Activated naive CD8-positive, alpha-beta T cell treated with anti-CD3 and anti-CD28 coated beads for 36 hours (primary cell): ENCODE measurements at places on chromosomes 5 and 9. TPM values are rescaled to one million over a fixed set of nuclear protein-coding genes. Genes with fewer than 3 reads are reported as not detected.

AQP7 gene
- not detected for total RNA-seq

CCL21 gene
- total RNA-seq: not detected

ITK gene
- 200 TPM for total RNA-seq

TMEM174 gene
- not detected for total RNA-seq

PHF24 gene
- total RNA-seq: 0.23 TPM

DNA sequence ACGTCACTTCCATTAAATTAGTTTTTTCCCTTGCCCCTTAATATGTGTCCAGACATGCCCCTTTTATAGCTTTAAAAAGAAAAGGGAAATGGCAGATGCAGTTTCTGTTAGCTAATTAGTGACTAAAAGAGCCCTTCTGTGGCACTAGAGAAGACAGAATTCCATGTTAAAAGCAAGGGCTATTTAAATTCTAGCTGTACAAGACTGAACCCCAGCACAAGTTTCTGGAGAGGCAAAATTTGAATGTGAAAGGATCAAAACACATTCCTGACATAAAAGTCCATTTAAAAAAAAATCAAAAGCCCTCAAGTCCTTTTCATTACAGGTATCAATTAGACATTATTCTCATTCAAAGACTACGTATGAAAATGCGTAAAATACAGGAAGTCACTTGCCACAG is 78.7 kb downstream of the HAPLN1 start:
- no peak for DNase-seq
- H3K27me3 ChIP-seq: peaks cover 4% of the 10 kb centered on the region
- no peak overlapping the region for H3K4me3 ChIP-seq
- no peak overlapping the region for H3K27ac ChIP-seq
- no peaks in the 10 kb centered on the region for H3K4me1 ChIP-seq

DNA sequence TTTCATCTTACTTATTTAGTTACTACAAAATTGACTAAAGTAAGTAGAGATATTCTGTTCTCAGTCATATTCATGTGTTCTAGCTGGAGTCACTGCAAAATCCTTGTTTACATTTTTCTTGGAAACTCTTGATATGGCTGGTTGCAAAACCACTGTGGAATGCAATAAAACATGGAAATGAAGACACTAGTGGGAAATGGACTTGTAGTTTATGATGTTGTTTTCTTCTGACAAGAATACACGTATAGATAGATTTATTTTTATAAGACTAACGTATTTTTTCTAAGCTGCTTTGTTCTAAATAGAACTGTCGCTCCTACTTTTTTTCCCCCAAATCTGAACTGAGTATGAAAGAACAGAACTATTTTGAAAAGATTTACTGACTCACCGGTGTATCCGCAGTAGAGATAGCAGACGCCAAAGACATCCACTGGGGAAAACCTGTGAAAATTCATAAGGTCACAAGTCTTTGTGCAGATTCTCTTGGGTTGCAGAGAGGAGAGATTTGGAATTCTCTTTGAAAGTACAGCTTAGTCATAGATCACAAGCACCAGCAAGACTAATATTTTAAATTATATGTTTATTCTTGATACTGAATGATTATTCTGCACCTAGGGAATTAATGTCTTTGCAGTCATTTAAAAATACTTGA is 119.6 kb upstream of the TAF11L2 start:
- DNase-seq: no peak
- no peaks in the 10 kb centered on the region for H3K36me3 ChIP-seq
- no peak overlapping the region for H3K27ac ChIP-seq
- H3K4me1 ChIP-seq: no peaks in the 10 kb centered on the region
- H3K27me3 ChIP-seq: no peaks in the 10 kb centered on the region
- H3K4me3 ChIP-seq: no peak overlapping the region

- no peak overlapping the region for H3K27ac ChIP-seq
- peaks cover 7% of the 10 kb centered on the region for H3K27me3 ChIP-seq
- H3K4me3 ChIP-seq: no peak overlapping the region
- DNase-seq: no peak
These were observed 10.4 kb downstream of the FCN2 start for GRCh38 chr9:134891053-134891452.

GRCh38 chr5:169828385-169828784 is 151.9 kb downstream of the INSYN2B start:
- H3K4me3 ChIP-seq: no peak overlapping the region
- H3K27ac ChIP-seq: peak overlapping the region; percentile 9
- H3K36me3 ChIP-seq: peaks cover 35% of the 10 kb centered on the region
- no peak for DNase-seq
- peaks cover 23% of the 10 kb centered on the region for H3K4me1 ChIP-seq

GRCh38 chr9:116927726-116928125 is 240.6 kb downstream of the TRIM32 start:
- H3K27ac ChIP-seq: no peak overlapping the region
- H3K4me1 ChIP-seq: no peaks in the 10 kb centered on the region
- DNase-seq: no peak
- H3K36me3 ChIP-seq: no peaks in the 10 kb centered on the region
- H3K4me3 ChIP-seq: no peak overlapping the region
- H3K27me3 ChIP-seq: no peaks in the 10 kb centered on the region

- H3K4me3 ChIP-seq: no peak overlapping the region
- no peak for DNase-seq
- H3K36me3 ChIP-seq: peaks cover 72% of the 10 kb centered on the region
These were observed 37.5 kb downstream of the ZCCHC7 start for GRCh38 chr9:37157726-37158377.

DNA sequence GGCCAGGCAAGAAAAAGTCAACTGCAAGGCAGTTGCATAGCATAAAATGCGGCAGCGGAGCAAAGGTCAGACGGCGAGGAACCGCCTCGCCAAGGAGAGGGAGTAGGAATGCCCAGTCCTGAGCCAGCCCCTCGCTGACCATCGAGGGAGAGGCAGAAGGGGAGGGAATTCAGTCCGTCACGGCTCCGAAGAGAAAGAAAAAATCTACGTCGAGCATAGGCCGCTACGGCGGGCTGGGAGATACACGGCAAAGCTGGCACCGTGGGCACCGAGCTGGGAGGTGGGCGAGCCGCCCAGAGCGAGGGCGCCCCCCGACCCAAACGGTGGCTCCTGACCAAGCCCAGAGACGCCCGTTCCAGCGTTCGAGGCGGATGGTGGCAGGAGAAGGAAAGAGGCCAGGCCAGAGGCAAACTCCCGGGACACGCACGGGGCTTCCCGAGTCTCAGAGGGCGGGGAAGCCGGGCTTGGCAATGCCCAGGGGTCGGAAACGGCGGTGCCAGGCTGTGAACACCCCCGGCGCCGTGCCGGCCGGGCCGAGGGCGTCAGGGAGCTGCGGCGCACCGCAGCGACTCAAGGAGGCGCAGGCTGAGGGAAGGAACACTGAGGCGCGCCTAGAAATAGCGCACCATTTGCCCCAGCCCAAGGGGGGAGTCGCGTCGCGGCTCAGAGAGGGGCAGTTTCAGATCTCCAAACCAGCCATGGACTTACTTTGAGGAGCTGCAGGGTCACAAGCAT is 518 bp downstream of the SPRY4 start:
- DNase-seq: no peak
- peaks cover 44% of the 10 kb centered on the region for H3K4me1 ChIP-seq
- no peaks in the 10 kb centered on the region for H3K36me3 ChIP-seq
- peak overlapping the region; percentile 86 for H3K4me3 ChIP-seq
- H3K27me3 ChIP-seq: peaks cover 84% of the 10 kb centered on the region

DNA sequence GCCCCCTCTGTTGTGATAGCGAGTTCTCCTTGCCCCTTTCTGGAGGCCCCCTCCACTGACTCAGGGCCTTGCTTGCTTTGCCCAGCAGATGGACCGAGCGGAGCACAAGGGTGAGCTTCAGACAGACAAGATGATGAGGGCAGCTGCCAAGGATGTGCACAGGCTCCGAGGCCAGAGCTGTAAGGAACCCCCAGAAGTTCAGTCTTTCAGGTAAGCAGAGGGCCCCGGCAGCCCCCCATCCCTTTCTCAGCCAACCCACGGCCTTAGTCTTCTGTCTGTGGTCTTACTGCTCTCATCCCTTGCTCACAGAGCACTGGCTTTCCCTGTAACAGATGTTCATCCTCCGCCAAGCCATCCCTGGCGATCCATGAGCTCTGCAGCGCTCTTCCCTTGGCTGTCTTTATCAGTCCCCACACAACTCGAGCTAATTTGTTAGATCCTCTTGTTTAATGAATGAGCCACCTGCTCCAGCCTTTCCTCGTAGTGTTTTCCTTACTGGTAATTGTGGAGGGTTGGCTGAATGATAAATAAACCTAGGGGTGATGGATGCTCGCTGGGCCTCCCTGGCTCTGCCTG is 18.4 kb upstream of the RARS1 start:
- no peak overlapping the region for H3K4me3 ChIP-seq
- no peaks in the 10 kb centered on the region for H3K4me1 ChIP-seq
- no peak overlapping the region for H3K27ac ChIP-seq
- peaks cover 8% of the 10 kb centered on the region for H3K27me3 ChIP-seq
- no peak for DNase-seq

DNA sequence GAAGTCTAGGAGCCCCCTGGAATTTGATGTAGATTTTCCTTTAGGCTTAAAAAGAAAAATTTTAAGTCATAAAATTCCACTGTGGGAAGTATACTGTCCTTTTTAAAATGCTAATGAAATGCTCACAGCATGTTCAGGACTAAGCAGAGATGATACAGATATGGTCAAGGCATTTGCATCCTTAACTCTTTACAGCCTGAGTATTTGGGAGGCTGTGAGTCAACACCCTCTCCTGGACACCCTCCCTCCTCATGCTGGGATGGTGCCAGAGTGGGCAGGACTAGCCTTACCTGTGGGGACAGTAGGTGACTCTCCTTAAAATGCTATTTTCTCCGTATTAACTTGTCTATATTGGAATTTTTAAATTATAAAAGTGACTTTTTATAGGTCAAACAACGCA is 197.4 kb upstream of the ELL2 start:
- DNase-seq: no peak
- H3K4me1 ChIP-seq: no peaks in the 10 kb centered on the region
- no peak overlapping the region for H3K4me3 ChIP-seq
- no peak overlapping the region for H3K27ac ChIP-seq
- peaks cover 19% of the 10 kb centered on the region for H3K27me3 ChIP-seq
- H3K36me3 ChIP-seq: no peaks in the 10 kb centered on the region
